ENCODE measurements at places on chromosomes 7 and 10. TPM values are rescaled to one million over a fixed set of nuclear protein-coding genes. Genes with fewer than 3 reads are reported as not detected.

Gene FGL2
- 2.2 TPM for total RNA-seq

Gene LRGUK
- total RNA-seq = 0.18 TPM

Gene ASB15
- not detected for total RNA-seq

Gene C7orf33
- not detected for total RNA-seq

Gene PPP1R17
- total RNA-seq = not detected

GRCh38 chr7:125355899-125356298 lies 426.3 kb upstream of the POT1 start:
- H3K4me3 ChIP-seq = no peak overlapping the region
- H3K27me3 ChIP-seq = no peaks in the 10 kb centered on the region
- no peak overlapping the region for H3K27ac ChIP-seq
- H3K36me3 ChIP-seq = no peaks in the 10 kb centered on the region

GRCh38 chr10:6313111-6313895 lies 110.6 kb downstream of the PFKFB3 start:
- H3K27me3 ChIP-seq = no peaks in the 10 kb centered on the region
- H3K4me1 ChIP-seq = no peaks in the 10 kb centered on the region
- H3K36me3 ChIP-seq = no peaks in the 10 kb centered on the region
- no peak overlapping the region for H3K4me3 ChIP-seq
- H3K27ac ChIP-seq = no peak overlapping the region

DNA sequence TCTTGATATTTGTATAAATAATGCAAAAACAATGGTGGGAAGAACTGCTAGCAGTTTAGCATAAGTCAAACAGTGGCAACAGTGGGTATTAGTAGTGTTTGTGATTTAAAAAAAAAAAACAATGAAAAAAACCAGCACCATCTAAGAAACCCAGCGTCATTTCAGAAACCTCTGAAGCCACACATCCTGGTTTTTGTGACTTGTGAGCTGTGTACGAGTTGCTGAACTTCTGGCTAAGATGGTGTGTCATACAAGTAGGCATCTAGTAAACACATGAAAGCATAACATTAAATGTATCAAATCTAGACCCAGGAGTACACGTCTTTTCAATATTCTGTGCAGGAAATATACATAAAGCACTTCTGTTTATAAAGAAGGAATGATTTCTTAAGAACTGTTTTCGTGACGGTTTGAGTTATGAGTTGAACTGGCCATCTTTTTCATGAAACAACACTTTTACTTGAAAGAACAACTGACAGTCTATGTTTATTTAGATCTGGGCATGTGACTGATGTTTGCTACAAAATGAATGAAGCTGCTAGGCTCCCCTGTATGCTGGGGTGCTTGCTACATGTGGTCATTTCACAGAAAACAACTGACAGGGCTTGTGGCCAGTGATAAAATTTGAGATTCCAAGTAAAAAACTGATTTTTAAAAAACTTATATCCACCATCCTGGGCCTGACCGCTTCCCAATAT lies 143.5 kb downstream of the PIP4K2A start:
- peaks cover 33% of the 10 kb centered on the region for H3K4me1 ChIP-seq
- DNase-seq = no peak
- H3K4me3 ChIP-seq = no peak overlapping the region
- peaks cover 32% of the 10 kb centered on the region for H3K36me3 ChIP-seq
- no peaks in the 10 kb centered on the region for H3K27me3 ChIP-seq

DNA sequence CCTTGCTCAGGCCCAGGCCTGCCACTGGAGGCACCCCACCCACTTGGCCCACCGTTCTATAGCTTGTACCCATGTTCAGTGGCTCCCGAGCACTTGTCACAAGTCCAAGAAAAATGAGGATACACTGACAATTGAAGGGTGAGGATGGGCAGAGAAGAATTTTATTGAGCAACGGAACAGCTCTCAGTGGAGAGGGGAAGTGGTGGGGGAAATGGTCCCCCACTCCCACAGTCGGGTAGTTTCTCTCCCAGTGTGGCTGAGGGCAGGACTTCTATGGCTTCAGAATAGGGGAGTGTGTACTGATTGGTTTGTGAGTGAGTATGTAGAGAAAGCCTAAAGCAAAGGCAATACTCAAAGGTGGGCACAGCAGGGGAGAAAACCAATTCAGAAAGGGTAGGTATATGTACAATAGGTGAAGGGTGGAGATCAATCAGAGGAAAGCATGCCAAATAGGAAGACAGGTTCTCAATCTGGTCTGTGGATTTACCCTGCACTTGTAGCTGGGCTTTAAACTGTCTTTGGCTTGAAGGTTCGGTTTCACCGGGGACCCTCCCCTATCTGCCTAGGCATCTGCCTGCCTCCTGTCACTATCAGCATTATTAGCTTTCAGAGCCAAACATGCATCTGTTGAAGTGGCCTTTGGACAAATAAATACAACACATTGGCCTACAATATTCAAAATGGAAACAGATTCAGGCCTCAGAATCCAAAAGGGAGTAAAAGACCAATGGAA lies 8.9 kb upstream of the TSPAN13 start:
- H3K27me3 ChIP-seq = no peaks in the 10 kb centered on the region
- DNase-seq = no peak
- no peaks in the 10 kb centered on the region for H3K36me3 ChIP-seq
- no peak overlapping the region for H3K4me3 ChIP-seq
- H3K4me1 ChIP-seq = no peaks in the 10 kb centered on the region

DNA sequence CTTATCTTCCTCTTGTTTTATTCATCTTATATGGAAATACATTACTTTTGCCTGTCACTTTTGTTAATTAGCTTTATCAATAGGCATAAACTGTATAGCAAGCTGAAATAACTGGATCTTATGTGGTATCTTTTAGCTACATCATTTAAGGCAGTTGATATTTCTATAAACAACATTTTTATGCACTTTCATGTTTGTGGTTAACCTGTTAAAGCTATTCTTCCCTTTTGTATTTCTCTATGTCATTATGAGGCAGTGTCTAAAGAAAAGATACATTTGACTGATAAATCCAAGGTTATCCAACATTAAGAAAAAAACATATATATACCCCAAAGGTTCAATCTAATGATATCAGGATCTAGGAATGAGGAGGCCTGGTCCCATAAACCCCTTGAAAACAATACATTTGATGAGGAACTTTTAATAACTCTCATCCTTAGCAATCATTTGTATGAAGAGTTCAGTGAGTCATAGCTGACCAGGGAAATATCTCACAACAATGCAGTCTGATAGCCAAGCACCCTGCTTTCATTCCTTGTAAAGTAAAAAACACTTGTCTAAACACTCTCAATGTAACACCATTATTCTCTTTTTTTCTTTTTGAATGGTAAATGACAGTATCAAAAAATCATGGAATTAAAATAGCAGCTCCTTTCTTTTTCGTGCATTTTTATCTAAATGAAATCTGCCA lies 300.9 kb downstream of the NEBL start:
- H3K27me3 ChIP-seq = no peaks in the 10 kb centered on the region
- no peak overlapping the region for H3K27ac ChIP-seq
- no peaks in the 10 kb centered on the region for H3K36me3 ChIP-seq
- H3K4me1 ChIP-seq = no peaks in the 10 kb centered on the region
- no peak overlapping the region for H3K4me3 ChIP-seq
- no peak for DNase-seq

DNA sequence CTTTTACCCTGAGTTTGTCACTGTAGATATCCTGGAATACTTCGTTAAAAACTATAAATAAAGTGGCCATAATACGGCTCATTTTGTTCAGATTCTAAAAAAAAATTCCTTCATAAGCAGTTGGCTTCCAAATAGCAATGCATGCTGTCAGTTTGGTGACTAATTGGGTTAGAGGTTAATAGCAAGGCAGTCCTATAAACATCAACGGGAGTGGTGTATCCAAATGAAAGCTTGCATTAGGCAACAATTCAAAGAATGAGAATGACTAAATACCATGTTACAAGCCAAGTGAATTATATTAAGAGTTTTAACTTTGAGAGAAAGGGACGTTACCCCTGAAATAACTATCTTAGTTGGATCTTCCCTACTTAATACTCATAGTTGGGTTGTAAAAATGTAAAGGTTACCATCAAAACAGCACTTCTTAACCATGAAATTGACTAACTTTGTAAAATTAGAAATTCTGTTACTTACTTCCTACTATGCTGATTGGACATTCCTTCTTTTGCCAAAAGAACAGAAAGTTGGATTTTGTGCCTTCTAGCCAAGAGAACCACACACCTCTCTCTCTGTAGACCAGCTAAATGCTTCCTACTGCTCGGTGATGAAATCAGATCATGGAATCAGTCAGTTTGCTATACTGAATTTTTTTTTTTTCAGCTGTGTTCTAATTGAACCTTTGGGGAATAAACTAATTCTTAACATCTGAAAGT lies 98.0 kb downstream of the KAT6B start:
- H3K4me1 ChIP-seq = peaks cover 5% of the 10 kb centered on the region
- H3K27ac ChIP-seq = no peak overlapping the region
- no peaks in the 10 kb centered on the region for H3K27me3 ChIP-seq
- no peak for DNase-seq
- no peaks in the 10 kb centered on the region for H3K36me3 ChIP-seq
- no peak overlapping the region for H3K4me3 ChIP-seq

DNA sequence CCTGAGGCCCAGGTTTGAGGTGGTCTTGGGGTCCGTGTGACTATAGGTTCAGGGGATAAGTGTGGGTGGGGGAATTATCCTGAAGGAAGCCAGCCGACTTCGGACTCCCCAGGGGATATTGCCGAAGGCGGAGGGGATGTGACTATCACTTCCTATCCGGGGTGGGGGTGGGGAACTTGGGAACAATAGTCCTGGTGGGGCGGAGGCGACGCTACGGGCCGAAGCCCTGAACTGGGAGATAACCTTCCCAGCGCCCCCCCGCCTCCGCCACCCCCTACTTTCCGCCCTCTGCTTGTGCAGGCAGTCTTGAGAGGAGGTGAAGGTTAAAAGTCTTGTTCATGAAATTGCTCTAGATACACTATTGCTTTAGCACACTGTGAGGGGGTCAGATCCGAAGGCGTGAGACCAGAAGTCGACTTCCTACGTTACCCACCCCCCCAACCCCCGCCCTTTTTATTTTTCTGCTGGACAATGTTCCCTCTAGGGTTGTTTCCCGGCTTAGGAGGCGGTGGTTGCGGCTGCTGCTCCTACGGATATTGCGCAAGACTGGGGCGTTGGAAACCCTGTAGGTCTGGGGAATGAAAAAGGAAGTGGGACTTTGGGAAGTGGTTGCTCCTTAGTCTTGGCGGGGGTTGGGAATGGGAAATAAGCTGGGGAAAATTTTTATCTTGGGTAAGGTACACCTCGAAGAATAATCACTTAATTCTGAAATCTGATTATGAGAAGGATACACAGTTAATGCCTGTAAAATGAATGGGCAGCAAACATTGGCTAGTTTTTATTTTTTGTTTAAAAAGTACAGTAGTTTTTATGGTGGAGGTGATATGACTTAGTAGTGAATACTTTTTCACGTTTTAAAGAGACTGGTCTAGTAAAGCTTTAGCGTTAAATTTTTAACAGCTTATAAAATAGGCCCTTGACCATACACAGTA lies 1.5 kb downstream of the PTPN12 start:
- no peaks in the 10 kb centered on the region for H3K27me3 ChIP-seq
- no peak for DNase-seq
- no peaks in the 10 kb centered on the region for H3K36me3 ChIP-seq
- H3K4me3 ChIP-seq = peak overlapping the region; percentile 84

DNA sequence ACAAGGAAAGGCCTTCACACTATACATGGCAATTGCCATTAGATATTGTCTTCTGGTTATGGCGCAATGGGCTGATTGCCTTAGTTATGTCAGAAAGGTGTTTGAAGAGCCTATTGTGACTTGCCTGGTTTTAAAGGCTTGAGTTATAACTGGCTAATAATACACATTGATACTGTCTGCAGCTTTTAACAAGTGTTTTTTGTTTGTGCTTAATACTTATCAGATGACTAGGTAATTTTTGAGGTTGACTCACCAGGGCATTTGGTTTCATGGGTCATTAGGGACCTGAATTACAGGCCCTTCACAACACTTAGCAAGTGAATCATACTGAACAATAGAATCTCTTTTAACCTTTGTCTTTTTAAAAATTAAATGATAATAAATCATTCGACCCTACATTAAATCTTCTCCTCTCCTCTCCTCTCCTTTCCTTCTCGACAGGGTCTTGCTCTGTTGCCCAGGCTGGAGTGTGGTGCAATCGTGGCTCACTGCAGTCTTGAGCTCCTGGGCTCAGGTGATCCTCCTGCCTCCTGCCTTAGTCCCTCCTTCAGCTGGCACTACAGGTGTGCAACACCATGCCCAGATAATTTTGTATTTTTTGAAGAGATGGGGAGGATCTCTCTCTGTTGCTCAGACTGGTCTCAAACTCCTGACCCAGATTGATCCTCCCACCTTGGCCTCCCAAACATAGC lies 196.3 kb downstream of the JCAD start:
- no peak for DNase-seq
- no peak overlapping the region for H3K4me3 ChIP-seq
- no peak overlapping the region for H3K27ac ChIP-seq

DNA sequence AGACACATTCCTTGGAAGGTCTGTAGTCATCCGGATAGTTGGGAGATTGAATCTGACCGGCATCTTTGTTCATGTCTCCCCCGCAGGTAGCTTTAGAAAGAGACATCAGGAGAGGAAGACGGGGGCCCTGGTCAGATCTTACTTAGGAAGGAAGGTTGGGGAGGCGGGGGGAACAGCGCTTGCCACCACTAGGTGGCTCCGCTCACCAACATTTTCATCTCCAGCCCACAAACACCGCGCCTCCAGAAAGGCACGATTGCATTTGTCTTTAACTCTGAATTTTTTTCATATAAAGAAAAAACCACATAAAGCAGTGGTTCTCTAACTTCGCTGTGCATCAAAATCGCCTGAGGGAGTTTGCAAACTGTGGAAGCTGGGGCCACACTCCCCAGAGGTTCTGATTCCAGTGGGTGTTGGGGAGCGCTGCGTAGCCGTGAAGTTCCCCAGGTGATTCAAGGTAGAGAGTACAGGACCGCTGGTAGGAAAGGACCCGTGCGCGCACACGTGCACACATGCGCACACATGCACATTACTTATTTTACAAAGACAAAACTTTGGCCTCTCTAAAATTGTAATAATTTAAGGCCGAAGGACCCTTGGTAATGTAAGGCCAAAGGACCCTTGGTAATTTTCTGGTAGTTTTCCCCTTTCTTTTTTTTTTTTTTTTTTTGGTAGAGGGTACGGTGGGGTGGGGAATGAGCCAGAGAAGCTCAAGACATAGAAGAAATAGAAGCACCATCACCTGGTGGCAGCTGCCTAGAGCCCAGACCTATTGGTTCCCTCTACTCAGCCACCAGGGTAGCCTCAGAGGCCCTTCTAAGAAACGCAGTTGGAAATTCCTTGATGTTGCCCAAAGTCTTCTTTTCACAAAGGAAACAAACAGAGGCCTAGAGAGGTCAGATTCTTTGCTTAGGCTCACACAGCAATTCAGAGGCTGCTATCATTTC lies 37.4 kb upstream of the OPALIN start:
- H3K36me3 ChIP-seq = no peaks in the 10 kb centered on the region
- no peaks in the 10 kb centered on the region for H3K4me1 ChIP-seq
- peaks cover 5% of the 10 kb centered on the region for H3K27me3 ChIP-seq
- H3K4me3 ChIP-seq = no peak overlapping the region
- no peak overlapping the region for H3K27ac ChIP-seq
- peak; percentile 25 for DNase-seq

Measured in CD8-positive, alpha-beta memory T cell (primary cell).